Stimulated activated CD8-positive, alpha-beta memory T cell treated with anti-CD3 and anti-CD28 coated beads, Interleukin-15, amount 100 ng/mL, for 48 hours (primary cell): ENCODE measurements at places on chromosomes 12 and 14.

- no peak for DNase-seq
These were observed 94.7 kb upstream of the GSC start for GRCh38 chr14:94864387-94865195.

DNA sequence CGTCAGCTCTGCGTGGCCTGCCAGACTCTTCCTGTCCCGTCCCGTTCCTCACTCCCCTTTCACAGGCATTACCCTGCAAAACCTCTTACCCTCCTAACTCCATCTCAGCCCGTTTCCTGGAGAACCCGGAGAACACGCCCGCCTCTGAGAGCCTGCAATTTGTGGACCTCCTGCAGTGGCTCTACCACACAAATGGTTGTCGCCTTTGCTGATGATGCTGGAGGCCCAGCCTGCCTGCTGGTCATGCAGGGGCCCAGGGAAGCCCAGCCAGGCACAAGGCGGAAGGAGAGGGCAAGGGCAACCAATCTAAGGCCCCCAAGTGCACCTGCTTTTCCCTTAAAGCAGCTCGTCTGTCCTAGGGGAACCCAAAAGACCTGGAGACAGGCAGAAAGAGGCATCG lies 22.5 kb downstream of the RFLNA start:
- no peak for DNase-seq

GRCh38 chr12:79266343-79267144 lies 402.0 kb downstream of the SYT1 start:
- DNase-seq: no peak

GRCh38 chr12:3520168-3520567 lies 29.2 kb downstream of the PRMT8 start:
- no peak for DNase-seq

GRCh38 chr12:32155961-32156529 lies 49.4 kb downstream of the BICD1 start:
- no peak for DNase-seq

- DNase-seq: no peak
These were observed 498.5 kb downstream of the TMTC2 start for GRCh38 chr12:83185241-83185640.

- no peak for DNase-seq
These were observed 807.3 kb upstream of the TMEM132C start for GRCh38 chr12:127459687-127460086.

DNA sequence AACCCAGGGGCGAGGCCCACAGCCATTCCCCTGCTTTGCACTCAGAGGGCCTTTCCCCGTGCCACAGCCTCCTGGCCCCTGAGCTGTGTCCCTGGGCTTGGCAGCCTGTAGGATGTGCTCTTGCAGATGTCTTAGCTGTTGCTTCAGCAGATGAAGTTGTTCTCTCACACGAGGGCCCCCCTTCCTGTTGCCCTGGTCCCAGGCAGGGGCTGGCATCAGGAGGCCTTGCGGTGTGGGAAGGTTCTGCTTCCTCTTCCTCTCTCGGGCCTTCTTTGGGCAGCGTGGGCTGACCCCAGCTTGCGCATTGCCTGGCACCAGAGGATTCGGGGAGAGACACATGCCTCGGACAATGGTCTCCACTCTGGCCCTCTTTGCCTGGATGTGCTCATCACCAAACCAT lies 12.7 kb downstream of the PROX2 start:
- DNase-seq: no peak

DNA sequence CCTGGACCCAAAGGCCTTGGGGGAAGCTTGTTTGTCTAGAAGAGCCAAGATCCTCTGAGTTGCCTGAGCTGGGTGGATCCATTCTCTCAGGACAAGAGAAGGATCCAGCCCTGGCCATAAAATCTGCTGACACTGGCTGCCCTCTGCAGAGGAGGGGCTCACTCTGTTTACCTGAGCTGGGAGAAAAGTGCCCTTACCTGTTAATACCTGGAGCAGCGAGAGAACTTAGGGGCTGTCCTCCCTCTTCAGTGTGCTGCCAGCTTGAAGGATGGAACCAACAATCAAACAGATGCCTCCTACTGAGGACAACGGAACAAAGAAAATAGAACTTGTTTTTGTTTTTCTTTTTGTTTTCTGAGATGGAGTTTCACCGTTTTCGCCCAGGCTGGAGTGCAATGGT lies 7.3 kb upstream of the KRT7 start:
- no peak for DNase-seq

GRCh38 chr12:64916411-64917261 lies 92.2 kb downstream of the TBC1D30 start:
- no peak for DNase-seq

- DNase-seq: no peak
These were observed 258.4 kb downstream of the CACNA1C start for GRCh38 chr12:2311020-2311778.

- no peak for DNase-seq
These were observed 12.9 kb downstream of the FAM222A start for GRCh38 chr12:109726511-109727038.

DNA sequence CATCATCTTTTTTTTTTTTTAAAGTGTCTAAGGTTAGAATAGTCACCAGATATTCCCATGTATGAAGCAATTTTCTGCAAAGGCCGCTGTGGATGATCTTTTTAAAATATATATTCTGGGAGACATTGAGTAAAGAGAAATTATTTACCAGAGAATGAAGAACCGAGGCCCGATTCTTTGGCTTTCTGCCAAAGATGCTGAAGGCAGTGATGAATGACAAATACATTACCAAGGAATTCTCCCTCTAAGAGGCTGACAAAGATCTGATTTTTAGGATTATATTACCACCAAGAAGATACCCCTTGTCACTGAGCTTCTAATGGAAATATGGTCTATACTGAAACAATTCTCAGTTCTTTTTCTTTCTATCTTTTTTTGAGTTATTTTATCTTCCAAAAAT lies 336.8 kb downstream of the NAV3 start:
- no peak for DNase-seq

DNA sequence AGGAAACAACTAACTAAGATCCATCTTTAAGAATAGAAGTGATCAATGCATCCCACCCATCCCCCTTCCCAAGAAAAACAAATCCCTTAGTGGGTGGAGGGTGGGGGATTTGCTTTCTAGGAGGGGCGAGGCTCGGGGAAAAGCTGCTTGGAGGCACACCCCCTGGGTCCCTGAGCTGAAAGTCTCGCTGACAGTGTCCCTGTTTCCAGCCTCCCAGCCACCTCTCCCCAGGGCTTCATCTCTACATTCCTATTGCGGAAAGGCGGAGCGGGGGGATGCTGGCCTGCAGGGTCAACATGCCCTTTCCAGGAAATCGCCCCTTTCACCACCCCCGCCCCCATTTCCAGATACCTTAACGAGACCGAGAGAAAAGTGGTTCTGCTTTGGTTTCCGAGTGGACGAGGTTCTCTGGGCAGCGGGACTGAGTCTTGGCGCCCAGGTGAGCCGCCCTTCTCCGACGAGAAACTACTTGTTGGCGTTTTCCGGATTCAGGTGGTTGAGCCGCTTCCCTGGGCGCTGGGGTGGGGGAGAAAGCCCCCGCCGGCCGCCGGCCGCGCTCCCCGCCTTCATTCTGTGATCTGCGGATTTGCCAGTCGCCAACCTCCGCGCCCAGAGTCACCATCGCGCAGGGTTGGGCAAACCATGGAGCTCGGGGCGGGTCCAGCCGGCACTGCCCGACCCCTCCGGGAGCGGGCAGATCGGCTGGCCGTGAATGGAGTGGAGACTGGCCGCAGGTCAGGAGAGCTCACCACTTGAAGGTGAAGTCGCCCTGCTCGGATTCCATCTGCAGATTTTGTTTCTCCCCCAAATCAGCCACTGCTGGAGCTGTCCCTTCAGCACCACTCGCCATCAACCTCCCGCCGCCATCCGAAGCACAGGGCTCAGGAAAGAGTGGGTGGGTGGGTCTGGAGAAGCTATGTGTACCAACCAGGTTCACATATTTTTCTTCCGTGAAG lies 505 bp downstream of the KCNC2 start:
- DNase-seq: peak; percentile 2

GRCh38 chr14:29123017-29123416 lies 356.4 kb downstream of the FOXG1 start:
- no peak for DNase-seq

GRCh38 chr12:98509063-98509462 lies 6.3 kb upstream of the TMPO start:
- no peak for DNase-seq

- DNase-seq: no peak
These were observed 163.9 kb upstream of the PRMT8 start for GRCh38 chr12:3326850-3327780.

- DNase-seq: no peak
These were observed 12.2 kb downstream of the RPS6KA5 start for GRCh38 chr14:91048265-91048664.

DNA sequence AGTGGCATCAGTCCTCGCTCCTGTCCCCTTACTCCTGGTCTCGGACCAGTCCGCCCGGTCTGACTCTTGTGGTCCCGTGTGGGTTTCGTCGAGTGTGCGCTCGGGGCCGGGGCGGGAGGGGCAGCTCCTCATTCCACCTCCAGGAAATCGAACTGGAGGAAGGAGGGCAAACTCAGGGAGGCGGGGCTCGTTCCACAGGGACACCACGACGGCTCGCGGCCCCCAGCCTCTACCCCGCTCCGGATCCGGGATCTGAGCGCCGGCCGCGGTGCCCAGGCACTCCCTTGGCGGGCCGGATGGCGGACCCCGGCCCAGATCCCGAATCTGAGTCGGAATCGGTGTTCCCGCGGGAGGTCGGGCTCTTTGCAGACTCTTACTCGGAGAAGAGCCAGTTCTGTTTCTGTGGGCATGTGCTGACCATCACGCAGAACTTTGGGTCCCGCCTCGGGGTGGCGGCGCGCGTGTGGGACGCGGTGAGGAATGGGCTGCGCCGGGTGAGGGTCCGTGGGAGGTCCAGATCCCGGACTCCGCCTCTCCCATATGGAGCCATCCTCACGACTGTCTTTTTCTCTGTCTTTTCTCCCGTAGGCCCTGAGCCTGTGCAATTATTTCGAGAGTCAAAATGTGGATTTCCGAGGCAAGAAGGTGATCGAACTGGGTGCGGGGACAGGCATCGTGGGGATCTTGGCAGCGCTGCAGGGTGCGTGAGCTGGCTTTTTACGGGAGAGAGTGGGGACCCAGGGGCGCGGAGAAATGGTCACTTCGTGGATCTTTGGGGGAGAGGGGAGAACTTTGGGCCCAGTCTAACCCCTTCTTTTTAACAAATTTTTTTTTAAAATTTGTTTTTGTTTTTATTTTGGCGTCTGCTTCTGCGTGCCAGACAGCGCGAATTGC lies at the start of gene EEF1AKMT3:
TSS of gene EEF1AKMT3 (plus strand) at position 186 of the 894 bp plus-strand sequence. CDS start at position 297, 111 bp downstream.
- no peak for DNase-seq

DNA sequence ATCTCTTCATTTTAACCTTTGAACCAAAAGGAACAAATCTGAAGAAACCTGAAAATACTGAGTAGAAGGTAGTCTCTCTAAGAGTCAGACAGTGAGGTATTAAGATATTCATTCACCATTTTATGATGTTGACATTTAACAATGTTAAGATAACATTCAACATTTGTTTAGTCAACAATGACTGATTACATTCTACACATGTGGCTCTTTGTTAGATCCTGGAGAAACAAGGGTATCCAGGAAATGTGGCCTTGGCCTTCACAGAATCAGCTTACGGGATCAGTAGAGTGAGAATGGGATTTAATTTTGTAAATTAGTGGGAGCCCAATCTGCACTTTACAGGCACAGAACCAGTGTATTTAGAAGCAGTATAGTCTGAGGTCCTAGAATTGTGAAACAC lies 355.5 kb downstream of the KCNH5 start:
- DNase-seq: no peak

DNA sequence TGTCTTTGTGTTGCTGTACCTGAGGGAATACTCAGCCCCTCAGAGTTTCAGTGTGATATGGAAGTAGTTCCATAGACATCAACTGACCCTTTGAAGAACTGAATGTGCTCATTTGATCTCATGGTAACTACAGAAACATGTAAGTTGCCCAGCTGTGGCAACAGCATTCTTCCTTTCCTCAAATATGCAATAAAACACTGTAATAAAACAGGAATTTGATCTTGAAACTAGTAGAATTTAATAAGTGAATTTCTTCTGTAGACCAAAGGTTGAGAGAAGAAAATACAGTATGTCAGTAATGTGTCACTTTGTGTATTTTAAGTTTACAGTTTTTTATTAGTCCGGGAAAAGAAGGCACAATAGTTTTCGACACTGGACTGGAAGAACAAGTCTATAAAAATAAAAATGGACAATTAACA lies 31.9 kb downstream of the KCTD10 start:
- DNase-seq: no peak

DNA sequence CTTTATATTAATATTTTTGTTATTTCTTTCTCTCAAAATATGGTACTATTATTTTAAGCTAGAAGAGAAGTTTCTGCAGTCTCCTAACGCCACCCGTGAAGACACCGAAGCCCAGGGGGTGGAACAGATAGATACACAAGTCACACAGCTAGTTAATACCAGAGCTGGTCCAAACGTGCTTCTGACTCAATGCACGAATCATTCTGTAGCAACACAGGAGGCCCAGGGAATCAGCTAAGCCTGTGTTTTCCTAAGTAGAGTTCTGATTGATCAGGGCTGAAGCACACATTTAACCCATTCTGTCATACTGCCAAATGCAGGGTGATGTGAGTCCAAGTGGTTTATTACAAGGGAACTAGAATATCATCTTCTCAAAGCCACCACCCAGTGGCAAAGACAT lies 116.9 kb upstream of the PWP1 start:
- no peak for DNase-seq

GRCh38 chr12:109139360-109139759 lies 23.0 kb downstream of the ACACB start:
- no peak for DNase-seq

DNA sequence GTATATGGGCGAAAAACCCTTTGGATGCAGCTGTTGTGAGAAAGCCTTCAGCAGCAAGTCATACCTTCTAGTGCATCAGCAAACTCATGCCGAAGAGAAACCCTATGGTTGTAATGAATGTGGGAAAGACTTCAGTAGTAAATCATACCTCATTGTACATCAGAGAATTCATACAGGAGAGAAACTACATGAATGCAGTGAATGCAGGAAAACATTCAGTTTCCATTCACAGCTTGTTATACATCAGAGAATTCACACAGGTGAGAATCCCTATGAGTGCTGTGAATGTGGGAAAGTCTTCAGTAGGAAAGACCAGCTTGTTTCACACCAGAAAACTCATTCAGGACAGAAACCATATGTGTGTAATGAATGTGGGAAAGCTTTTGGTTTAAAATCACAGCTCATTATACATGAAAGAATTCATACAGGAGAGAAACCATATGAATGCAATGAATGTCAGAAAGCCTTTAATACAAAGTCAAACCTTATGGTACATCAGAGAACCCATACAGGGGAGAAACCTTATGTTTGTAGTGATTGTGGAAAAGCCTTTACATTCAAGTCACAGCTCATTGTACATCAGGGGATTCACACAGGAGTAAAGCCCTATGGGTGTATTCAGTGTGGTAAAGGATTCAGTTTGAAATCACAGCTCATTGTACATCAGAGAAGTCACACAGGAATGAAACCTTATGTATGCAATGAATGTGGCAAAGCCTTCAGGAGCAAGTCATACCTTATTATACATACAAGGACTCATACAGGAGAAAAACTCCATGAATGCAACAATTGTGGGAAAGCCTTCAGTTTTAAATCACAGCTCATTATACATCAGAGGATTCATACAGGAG lies 21.4 kb downstream of the ZNF268 start:
- DNase-seq: no peak

GRCh38 chr12:12719496-12719895 lies 2.3 kb downstream of the CDKN1B start:
- no peak for DNase-seq
